ENCODE measurements at places on chromosomes 12 and 14. TPM values are rescaled to one million over a fixed set of nuclear protein-coding genes. Genes with fewer than 3 reads are reported as not detected.

ERH gene
- total RNA-seq: 150 TPM

HOXC10 gene
- total RNA-seq: not detected

KLRD1 gene
- total RNA-seq: not detected

RNU6-8 gene
- total RNA-seq: not detected

MSI1 gene
- total RNA-seq: not detected

AKAP6 gene
- 10.6 TPM for total RNA-seq

TAS2R7 gene
- total RNA-seq: not detected

TNFAIP2 gene
- total RNA-seq: 29.4 TPM

METTL3 gene
- total RNA-seq: 87.9 TPM

DUSP6 gene
- total RNA-seq: 96.2 TPM

SALL2 gene
- 3.2 TPM for total RNA-seq

IAPP gene
- total RNA-seq: not detected

VWF gene
- 1.3 TPM for total RNA-seq

TMEM120B gene
- 15.7 TPM for total RNA-seq

PAPLN gene
- 5.1 TPM for total RNA-seq

CIROP gene
- total RNA-seq: 0.25 TPM

TMEM253 gene
- not detected for total RNA-seq

LMO3 gene
- 16.4 TPM for total RNA-seq

KRT74 gene
- not detected for total RNA-seq

BCL11B gene
- not detected for total RNA-seq

TPH2 gene
- under 0.01 TPM for total RNA-seq

PDZRN4 gene
- total RNA-seq: not detected

CACNA1C gene
- total RNA-seq: 3.1 TPM

DDX11 gene
- 22.4 TPM for total RNA-seq

SLCO1B1 gene
- total RNA-seq: not detected

LRP1-AS gene
- not detected for total RNA-seq

AQP2 gene
- not detected for total RNA-seq

PRIMA1 gene
- not detected for total RNA-seq

CIT gene
- 16.4 TPM for total RNA-seq

WSB2 gene
- 149 TPM for total RNA-seq

KCNH3 gene
- not detected for total RNA-seq

KLRC3 gene
- total RNA-seq: not detected

EID3 gene
- total RNA-seq: 21.5 TPM

RNASE11 gene
- total RNA-seq: not detected

TMEM52B gene
- total RNA-seq: not detected

SLC25A47 gene
- total RNA-seq: not detected

NINJ2 gene
- total RNA-seq: 0.77 TPM

MMP17 gene
- total RNA-seq: 28.1 TPM

HSPA2 gene
- total RNA-seq: 5.8 TPM

TAS2R20 gene
- 5.8 TPM for total RNA-seq

OAS1 gene
- 0.33 TPM for total RNA-seq

MYH6 gene
- total RNA-seq: not detected

SOX5 gene
- 18.2 TPM for total RNA-seq

MPHOSPH9 gene
- 51.9 TPM for total RNA-seq

OXA1L gene
- 35.9 TPM for total RNA-seq

DDX23 gene
- total RNA-seq: 78.2 TPM

GPR84 gene
- not detected for total RNA-seq

CPNE6 gene
- total RNA-seq: not detected

NUAK1 gene
- total RNA-seq: 9.8 TPM
